ENCODE measurements at places on chromosomes 7 and 10.
A peak's percentile ranks its signal among the peaks of the same experiment; 100 is the strongest.

GRCh38 chr10:7260412-7260900, 150.4 kb downstream of the SFMBT2 start:
- peak; percentile 93 for DNase-seq

GRCh38 chr10:45199205-45199740, 116.1 kb downstream of the OR13A1 start:
- DNase-seq: no peak

- DNase-seq: no peak
Measured at GRCh38 chr10:101748496-101748895, 27.4 kb downstream of the FGF8 start.

DNA sequence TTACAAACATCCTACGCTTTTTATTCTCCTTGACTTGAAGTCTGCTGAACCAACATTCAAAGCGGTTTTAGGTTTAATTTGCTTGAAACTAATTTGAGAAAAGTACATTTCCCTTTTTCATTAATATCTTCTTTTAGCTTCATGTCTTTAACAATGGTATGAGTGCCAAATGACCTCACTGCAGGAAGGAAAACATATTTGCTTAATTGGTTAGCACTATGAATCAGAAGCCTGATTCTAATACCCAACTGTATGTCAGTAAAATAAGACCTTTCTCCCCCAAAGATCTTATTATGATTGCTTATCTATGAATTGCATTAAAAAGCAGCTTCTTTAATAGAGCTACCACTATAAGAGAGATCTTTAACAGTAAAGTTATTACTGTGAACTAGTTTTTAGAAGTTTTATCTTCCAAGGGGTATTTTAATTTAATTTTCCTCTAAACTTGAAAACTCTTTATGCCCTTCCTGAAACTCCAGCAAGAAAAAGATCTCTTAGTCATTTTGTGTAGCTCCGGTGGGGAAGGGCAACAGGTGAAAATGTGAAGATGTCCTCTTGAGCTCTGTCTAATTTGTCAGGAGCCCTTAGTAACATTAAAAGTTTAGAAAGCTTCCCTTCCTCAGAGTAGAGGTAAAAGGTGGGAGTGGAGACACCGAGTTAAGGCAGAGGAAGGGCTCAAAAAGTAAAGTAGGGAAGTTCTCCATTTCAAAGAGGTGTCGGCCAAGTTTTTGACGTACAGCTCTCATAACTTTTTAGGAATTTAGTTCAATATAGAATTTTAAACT, 6.1 kb downstream of the COL1A2 start:
- no peak for DNase-seq

DNA sequence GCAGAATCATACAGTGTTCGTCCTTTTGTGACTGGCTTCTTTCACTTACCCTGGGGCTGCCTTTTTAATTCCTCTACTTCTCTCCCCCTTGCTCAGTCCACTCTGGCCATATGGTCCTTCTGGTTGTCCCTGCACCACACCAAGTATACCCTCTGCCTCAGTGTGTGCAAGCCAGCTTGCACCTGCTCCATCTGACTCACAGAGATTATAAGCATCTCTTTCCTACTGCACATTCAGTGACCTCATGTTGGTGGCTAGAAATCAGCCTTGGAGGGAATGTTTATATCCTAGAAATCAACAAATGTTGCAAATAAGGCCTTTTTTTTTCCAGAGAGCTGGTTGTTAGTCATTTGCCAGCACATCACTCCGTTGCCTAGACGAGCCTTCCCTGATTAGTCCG, 67.5 kb upstream of the C10orf90 start:
- DNase-seq: no peak
